Right lung (tissue), 10 donors: ENCODE measurements at places on chromosomes 12 and 14. TPM values are rescaled to one million over a fixed set of nuclear protein-coding genes. Genes with fewer than 3 reads are reported as not detected.
A peak's percentile ranks its signal among the peaks of the same experiment; 100 is the strongest.

- peak; percentile 59 for DNase-seq
Measured at GRCh38 chr14:100375266-100375962, 52.3 kb downstream of the SLC25A47 start.

DNA sequence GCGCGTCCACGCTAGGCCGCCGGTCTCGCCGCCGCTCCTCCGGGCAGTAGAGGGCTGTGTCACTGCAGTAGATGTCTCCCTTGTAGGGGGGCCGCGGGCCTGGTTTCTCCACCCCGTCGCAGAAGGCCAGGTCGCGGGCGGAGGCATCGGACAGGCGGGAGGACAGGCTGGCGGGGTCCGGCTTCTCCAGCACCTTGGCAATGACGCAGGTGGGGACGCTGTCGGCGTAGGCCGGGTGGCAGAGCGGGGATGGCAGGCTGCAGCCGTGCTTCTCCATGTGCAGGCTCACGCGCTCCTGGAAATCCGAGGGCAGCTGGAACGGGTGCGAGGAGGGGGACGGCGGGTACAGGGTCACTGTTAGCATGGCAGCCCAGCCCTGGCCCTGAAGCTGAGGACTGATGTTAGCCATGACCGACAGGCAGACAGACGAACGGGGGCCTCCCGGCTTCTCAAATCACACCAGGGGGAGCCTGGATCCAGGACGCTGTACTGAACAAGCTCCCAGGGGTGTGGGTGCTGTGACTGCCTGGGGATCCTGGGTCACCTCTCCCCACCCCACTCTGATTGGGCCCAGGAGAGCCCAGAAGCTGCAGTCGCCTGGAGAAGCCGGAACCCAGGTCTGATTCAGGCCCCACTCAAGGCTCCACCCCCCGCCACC is 48.1 kb downstream of the BEGAIN start:
- no peak for DNase-seq

SLC25A21 gene
- polyA plus RNA-seq, result 3.1 TPM

BEGAIN gene
- polyA plus RNA-seq, result 2.2 TPM

ZDHHC22 gene
- 0.05 TPM for polyA plus RNA-seq

DNA sequence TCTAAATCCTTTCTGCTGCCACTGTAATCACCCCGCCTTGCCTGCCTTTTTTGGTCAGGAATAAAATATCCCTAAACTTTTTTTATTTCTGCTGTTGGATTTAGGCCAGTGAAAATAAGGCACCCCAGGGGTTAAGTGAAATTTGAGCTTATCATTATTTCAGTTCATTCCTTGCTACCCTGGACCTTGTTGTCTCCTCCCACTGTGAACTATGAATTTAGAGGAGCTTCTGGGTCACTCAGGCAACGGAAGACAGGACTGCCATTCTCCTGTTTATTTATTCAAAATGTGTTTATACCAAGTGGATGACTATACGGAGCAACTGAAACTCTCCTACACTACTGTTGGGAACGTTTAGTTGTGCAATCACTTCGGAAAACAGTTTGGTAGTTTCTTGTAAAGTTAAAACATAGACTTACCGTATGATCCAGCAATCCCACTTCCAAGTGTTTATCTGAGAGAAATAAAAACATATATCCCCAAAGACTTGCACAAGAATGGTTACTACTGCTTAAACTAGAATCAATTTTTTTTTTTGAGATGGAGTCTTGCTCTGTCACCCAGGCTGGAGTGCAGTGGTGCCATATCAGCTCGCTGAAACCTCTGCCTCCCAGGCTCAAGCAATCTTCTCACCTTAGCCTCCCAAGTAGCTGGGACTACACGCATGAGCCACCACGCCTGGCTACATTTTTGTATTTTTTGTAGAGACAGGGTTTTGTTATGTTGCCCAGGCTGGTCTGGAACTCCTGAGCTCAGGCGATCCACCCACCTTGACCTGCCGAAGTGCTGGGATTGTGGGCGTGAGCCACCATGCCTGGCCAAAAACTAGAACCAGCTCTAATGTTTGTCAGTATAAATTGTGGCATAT is 2.3 kb upstream of the TRAFD1 start:
- DNase-seq, result no peak
